NCI-H526 (cell line): ENCODE measurements at places on chromosomes 4 and X.

DNA sequence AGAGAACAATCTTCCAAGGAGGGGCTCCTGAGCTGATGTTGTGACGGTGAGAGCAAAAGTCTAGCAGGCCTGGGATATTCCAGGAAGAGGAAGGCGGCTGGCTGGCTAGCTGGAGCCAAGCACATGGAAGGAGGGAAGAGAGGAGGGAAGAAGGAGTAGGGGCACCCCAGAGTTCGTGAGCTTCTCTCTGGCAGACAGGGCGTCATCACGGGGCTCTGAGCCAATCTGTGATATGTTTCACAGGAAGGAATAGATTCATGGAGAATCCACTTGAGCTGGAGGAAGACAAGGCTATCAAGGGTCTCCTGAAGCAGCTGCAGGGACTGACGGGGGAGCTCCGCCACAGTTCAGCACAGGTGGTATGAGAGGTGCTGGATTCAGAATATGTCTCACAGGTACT is 73.6 kb downstream of the DHRSX start:
- no peak for DNase-seq

- no peak for DNase-seq
Measured at GRCh38 chr4:120025516-120025915, 41.1 kb downstream of the MAD2L1 start.

GRCh38 chrX:78333521-78333920 is 6.1 kb upstream of the CYSLTR1 start:
- DNase-seq = no peak

DNA sequence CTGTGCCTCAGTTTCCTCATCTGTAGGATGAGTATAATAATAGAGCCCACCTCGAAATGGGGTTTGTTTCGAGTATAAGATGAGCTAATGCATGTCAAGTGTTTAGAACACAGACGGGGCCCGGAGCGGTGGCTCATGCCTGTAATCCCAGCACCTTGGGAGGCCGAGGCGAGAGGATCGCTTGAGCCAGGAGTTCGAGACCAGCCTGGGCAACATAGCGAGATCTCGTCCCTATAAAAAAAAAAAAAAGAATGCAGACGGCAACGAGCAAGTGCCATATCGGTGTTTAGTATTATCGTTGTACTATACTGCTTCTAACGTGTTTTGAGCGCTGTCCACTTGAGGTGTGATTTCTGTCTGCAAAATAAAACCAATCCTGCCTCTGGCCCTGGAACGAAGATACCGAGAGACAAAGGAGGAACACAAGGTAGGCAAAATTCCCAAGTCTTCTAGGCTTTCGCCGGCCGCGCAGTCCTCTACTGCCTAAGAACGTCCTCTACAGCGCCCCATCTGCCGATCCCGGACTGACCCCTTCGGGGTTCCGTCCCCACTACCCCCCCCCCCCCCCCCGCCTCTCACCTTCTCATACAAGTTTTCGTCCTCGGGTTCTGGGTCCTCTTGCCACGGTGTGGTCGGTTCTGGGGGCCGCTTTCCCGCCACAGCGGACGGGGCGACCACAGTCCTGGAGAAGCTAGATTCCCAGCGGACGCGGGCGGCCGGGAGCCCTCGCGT is 442 bp downstream of the NDUFB11 start:
- DNase-seq = no peak

GRCh38 chr4:140673729-140674128 is 82.5 kb downstream of the TBC1D9 start:
- DNase-seq = peak; percentile 17

- no peak for DNase-seq
Measured at GRCh38 chr4:151833174-151833573, 72.4 kb upstream of the GATB start.

DNA sequence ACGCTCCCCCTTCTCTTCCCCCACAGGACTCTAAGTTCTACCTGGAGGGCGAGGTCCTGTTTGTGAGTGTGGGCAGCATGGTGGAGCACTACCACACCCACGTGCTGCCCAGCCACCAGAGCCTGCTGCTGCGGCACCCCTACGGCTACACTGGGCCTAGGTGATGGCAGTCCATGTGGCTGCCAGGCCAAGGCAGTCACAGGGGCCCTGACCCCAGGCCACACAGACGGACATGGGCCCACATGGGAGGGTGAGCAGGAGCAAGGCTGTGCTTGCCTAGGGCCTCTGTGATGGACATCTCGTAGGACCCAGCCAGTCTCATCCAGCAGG is 10.0 kb upstream of the ADD1 start:
- no peak for DNase-seq

DNA sequence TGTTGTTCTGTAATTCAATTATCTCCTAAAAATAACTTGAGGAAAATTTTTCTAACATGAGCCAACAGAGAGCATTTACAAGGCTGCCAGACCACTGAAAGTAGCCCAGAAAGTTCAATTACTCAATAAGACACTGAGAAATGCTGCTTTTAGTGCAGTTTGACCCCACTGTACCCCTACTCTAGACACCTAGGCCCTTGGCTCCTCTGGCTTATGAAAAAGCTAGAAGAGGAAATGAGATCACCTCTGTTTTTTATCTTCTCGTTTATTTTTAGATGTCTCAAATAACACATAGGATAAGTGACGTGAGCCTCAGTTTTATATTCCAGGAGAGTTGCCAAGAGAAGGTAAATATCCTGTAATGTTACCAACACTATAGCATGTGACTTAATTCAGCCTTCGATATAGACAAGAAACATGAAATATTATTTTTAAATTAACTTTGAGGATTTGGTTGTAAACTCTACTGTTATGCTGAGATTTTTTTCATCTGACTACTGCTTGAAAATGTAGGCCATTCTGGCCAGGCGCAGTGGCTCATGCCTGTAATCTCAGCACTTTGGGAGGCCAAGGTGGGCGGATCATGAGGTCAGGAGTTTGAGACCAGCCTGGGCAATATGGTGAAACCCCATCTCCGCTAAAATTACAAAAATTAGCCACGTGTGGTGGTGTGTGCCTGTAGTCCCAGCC is 24.4 kb downstream of the TNIP3 start:
- DNase-seq = no peak

DNA sequence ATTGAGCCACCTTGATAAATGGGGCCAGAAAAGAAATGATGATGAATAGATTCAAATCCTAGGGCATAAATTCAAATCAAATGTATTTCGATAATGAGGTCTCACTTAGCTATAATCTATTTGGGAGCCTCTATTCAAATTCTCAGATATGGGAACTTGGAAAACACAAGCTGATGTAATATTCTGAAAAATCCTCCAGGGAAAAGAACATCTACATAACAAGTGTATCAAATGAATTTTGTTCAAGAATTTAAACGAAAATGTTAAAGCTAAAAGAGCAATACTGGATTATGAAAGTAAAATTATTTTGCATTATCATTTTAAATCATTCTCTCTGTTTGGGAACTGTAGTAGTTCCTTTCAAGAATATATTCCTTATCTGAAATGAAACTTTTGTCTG is 38.9 kb upstream of the RAP1GDS1 start:
- DNase-seq = peak; percentile 8

DNA sequence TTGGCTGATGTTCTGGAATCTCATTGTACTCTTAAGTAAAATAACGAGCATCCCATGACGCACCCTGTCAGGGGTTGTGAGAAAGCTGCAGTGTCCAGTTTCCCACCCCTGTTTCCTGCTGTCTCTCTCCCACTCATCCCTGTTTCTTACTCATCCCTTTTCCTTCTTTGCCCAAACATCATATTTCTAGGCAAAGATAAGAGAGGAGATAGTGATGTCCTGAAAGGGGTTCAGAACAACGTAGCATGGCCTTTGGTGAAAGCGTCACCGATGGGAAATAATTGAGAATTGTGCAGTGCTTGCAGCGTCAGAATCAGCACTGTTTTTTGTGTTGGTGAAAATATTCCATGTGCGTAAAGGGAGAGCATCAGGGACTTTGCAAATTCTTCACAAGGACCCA is 23.5 kb upstream of the TMEM165 start:
- DNase-seq = no peak

- no peak for DNase-seq
Measured at GRCh38 chrX:49844611-49845010, 15.5 kb downstream of the PAGE4 start.

DNA sequence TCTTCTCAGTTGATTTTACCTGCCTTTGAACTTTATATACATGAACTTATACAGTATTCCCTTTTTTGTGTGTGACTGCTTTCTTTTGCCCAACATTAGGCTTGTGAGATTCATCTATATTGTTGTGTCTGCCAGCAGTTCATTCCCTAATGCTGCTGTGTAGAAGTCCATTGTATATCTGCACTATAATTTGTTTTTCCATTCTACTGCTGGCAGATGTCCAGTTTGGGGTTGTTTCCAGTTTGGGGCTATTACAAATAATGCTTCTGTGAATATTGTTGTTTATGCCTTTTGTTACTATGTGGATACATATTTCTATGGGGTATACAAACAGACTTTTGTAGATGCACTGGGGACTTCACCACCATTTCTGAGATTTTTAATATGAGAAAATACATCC is 268.4 kb downstream of the DCTD start:
- DNase-seq = no peak
